ENCODE measurements at places on chromosomes 6 and 20.

- H3K4me3 ChIP-seq: peak overlapping the region; percentile 94
- no peaks in the 10 kb centered on the region for H3K27me3 ChIP-seq
- peaks cover 2% of the 10 kb centered on the region for H3K36me3 ChIP-seq
- no peaks in the 10 kb centered on the region for H3K4me1 ChIP-seq
- peak; percentile 84 for DNase-seq
- H3K27ac ChIP-seq: peak overlapping the region; percentile 99
Observed at GRCh38 chr6:43771210-43771857, 1.3 kb downstream of the VEGFA start.

GRCh38 chr20:33282991-33283555 lies at the start of gene BPIFB1:
Gene BPIFB1, plus strand, starts transcription at chr20:33283214. Its CDS starts 2,860 bp downstream, at chr20:33286074.
- no peaks in the 10 kb centered on the region for H3K36me3 ChIP-seq
- no peaks in the 10 kb centered on the region for H3K4me1 ChIP-seq
- H3K4me3 ChIP-seq: no peak within 1 kb of the TSS
- no peaks in the 10 kb centered on the region for H3K27me3 ChIP-seq
- H3K27ac ChIP-seq: no peak within 1 kb of the TSS

DNA sequence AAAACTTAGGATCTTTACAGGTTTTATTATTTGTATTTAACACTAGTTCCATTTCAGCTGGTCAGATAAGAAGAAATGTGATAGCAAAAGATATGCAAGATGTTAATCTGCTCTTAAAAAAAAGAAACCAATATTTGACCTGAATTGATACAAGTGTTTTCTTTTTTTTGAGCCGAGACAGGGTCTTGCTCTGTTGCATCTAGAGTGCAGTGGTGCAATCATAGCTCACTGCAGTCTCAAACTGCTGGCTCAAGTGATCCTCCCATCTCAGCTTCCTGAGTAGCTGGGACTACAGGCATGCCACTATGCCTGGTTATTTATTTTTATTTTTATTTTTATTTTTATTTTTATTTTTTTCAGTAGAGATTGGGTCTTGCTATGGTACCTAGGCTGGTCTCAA lies 133.0 kb downstream of the GMPR start:
- DNase-seq: no peak
- H3K4me1 ChIP-seq: peaks cover 8% of the 10 kb centered on the region
- no peak overlapping the region for H3K27ac ChIP-seq
- H3K4me3 ChIP-seq: no peak overlapping the region
- no peaks in the 10 kb centered on the region for H3K27me3 ChIP-seq

- H3K4me1 ChIP-seq: peaks cover 6% of the 10 kb centered on the region
- H3K27ac ChIP-seq: no peak overlapping the region
- no peak overlapping the region for H3K4me3 ChIP-seq
- no peaks in the 10 kb centered on the region for H3K36me3 ChIP-seq
- DNase-seq: no peak
- no peaks in the 10 kb centered on the region for H3K27me3 ChIP-seq
Observed at GRCh38 chr6:42168650-42169049, 4.5 kb upstream of the GUCA1A start.

- H3K27me3 ChIP-seq: no peaks in the 10 kb centered on the region
- H3K4me1 ChIP-seq: peaks cover 4% of the 10 kb centered on the region
- no peaks in the 10 kb centered on the region for H3K36me3 ChIP-seq
- DNase-seq: no peak
- H3K27ac ChIP-seq: no peak overlapping the region
Observed at GRCh38 chr20:63293456-63293855, 470 bp downstream of the COL20A1 start.

DNA sequence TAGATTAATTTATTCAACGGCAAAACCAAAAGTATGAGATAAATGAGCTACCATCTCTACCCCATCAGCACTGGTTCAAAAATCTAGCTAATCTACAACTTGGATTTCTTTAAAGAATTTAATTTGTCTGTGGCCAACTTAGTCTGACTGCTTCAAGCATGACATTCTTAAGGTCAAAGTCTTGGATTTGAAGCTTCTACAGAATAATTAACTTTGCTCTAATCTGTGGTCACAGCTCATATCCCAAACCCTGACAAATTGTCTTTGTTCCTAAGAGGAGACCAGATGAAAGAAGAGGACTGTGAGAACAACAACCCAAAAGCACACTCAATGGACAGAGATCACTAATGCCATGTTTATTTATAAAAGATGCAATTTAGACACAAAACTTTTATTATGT lies 166.9 kb upstream of the EPHA7 start:
- no peaks in the 10 kb centered on the region for H3K36me3 ChIP-seq
- DNase-seq: no peak
- H3K27ac ChIP-seq: no peak overlapping the region
- H3K4me1 ChIP-seq: no peaks in the 10 kb centered on the region

DNA sequence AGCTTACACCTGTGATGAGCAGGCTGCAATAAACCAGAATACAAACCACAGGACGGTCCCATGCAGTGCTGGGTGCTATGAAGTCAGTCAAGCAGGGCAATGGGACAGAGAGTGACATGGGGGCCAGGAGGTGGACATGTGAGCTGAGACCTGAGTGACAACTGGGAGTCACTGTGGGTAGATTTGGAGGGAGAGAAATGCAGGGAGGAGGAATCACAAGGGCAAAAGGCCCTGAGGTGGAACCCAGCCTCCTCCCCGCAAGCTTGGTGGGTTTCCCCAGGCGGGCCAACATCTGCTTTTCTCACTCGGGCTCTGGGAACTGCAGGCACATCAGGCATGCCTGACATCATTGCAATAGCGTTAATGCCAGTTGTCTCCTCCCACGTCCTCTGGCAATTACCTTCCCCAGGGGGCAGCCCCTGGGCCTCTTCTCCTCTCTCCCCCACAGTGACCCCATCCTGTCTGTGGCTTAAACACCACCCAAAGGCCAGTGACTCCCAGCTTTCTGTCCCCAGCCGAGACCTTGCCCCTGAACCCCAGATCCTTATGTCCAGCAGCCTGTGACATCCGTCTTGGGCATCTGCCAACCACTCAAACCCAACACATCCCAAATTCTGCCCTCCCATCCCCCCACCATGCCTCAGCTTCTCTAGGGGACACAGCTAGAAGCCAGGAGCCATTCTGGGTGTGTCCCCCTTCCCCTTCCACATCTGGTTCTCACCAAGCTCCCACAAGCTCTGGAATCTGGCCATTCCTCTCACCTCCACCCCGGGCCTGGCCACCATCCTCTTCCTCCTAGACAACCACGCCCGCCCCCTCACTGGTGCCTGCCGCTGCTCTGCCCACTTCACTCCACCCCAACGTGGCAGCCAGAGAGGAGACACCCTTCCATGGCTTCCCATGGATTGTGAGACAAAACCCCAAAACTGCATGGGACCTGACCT lies 28.2 kb downstream of the PDRG1 start:
- DNase-seq: no peak
- no peak overlapping the region for H3K4me3 ChIP-seq
- no peaks in the 10 kb centered on the region for H3K4me1 ChIP-seq
- H3K27me3 ChIP-seq: no peaks in the 10 kb centered on the region

GRCh38 chr6:25181923-25182322 lies 97.3 kb upstream of the CARMIL1 start:
- H3K27me3 ChIP-seq: no peaks in the 10 kb centered on the region
- H3K4me3 ChIP-seq: no peak overlapping the region
- no peaks in the 10 kb centered on the region for H3K36me3 ChIP-seq
- H3K27ac ChIP-seq: no peak overlapping the region
- DNase-seq: no peak

DNA sequence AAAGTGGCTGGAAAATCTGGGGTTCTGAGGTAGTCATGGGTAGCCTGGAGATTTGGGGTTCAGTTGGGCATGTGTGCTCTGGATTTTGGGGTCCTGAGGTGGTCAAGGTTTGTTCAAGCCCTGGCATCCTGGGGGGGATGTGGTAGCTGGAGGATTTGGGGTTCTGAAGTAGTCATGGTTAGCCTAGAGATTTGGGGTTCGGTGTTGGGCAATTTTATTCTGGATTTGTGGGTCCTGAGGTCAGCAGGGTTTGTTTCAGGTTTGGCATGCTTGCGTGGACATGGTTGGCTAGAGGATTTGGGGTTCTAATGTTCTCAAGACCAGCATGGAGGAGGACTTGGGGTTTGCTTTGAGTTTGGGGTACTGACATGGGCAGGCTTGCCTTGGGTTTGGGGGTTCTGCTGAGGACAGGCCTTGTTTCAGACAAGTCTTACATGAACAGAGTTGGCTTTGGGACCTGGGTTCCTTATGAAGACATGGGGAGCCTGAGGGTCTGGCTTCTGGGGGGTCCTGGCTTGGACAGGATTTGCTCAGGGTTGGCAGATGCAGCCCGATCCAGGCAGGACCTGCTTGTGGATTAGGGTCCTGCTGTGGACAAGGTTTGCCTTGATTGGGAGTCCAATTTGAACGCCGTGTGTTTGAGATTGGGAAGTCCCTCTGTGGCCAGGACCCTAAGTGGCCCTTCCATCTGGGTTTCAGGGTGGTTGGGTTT lies 906 bp downstream of the ANKRD60 start:
- peaks cover 30% of the 10 kb centered on the region for H3K27me3 ChIP-seq
- no peak overlapping the region for H3K27ac ChIP-seq
- no peaks in the 10 kb centered on the region for H3K4me1 ChIP-seq
- H3K4me3 ChIP-seq: no peak overlapping the region
- H3K36me3 ChIP-seq: no peaks in the 10 kb centered on the region

GRCh38 chr6:119829006-119829405 lies 479.4 kb upstream of the MAN1A1 start:
- no peaks in the 10 kb centered on the region for H3K36me3 ChIP-seq
- H3K4me3 ChIP-seq: no peak overlapping the region
- H3K27me3 ChIP-seq: no peaks in the 10 kb centered on the region
- DNase-seq: no peak

DNA sequence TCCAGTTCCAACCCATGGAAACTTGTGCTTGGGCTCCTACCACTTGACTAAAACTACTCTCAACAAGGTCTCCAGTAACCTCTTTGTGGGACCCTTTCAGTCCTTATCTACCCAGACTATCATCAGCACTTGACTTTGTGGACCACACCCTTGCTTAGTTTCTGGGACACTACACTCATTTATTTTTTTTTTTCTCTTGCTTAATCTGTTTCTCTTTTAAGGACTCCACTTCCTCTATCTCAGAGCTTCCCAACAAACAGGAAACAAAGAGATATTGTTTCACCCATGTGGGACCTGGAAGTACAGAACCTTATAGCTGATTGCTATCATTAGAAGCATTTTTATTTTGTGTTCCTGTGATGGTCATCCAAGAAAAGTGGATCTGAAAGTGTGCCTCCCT lies 28.8 kb upstream of the ME1 start:
- H3K4me3 ChIP-seq: no peak overlapping the region
- no peak for DNase-seq
- no peaks in the 10 kb centered on the region for H3K36me3 ChIP-seq
- H3K27me3 ChIP-seq: no peaks in the 10 kb centered on the region

Data from small intestine (tissue), 16 donors.